Daoy (cell line): ENCODE measurements at places on chromosomes 7 and 10. TPM values are rescaled to one million over a fixed set of nuclear protein-coding genes. Genes with fewer than 3 reads are reported as not detected.

Gene UCMA
- total RNA-seq: not detected in 2 replicates

Gene RASSF4
- total RNA-seq: 0.57 and 2.2 TPM in 2 replicates

Gene TBX20
- 1.9 and 7.6 TPM in 2 replicates for total RNA-seq

Gene LRRD1
- 0.17 TPM in 1 of 2 replicates, not detected in the other for total RNA-seq

Gene COBL
- total RNA-seq: 4.6 and 6.1 TPM in 2 replicates

Gene TMEM184A
- total RNA-seq: 1.7 and 5.9 TPM in 2 replicates

Gene CTTNBP2
- 3.6 TPM in 2 replicates for total RNA-seq

Gene SH2D4B
- 0.06 TPM in 1 of 2 replicates, not detected in the other for total RNA-seq
